Adrenal gland (tissue), 19 donors: ENCODE measurements at places on chromosomes 4 and X. TPM values are rescaled to one million over a fixed set of nuclear protein-coding genes. Genes with fewer than 3 reads are reported as not detected.

DNA sequence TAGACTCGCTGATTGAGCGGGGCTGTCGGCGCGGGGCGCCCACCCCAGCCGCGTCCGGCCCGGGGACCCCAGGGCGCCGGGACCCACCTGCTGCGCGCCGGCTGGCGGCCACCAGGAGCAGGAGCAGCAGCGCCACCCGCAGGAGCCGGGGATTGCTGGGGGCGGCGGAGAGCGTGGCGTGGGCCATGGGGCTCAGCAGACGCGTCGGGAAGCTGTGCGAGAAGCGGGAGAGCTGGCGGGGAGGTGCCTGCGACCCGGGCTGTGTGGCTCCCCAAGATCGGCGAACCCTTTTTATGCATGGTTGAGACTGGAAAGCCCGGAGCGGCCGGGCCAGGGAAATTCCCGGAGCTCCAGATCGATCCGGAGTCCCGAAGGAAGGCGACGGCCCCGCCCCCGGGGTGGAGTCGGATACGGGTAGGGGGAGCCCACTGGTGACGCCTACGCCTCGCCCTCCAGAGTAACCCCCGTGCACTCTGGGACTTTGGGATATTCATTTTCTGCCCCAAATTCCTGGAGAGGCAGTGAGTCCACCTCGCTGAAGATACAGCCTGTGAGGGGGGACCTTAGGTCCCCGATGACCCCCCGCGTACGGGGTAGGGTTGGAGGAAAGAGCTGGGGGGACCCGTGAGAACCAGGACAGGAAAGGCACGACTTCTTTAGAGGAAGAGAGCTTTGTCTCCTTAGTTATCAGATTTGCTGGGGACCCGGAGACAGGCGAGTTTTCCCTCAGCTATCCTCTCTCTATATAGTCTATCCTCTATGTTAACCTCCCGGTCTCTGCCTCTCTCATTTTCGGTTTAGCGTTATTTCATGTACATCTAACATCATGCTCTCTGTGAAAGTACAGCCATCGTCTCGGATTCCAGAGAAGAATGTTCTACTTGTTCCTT is at the start of gene CXCL3:
Gene CXCL3 (minus strand): TSS at position 265 of the 890 bp plus-strand sequence. CDS start 78 bp downstream, at position 187.
- peak; percentile 59 for DNase-seq
- no peaks in the 10 kb centered on the region for H3K27me3 ChIP-seq
- no peaks in the 10 kb centered on the region for H3K4me1 ChIP-seq

Gene TMSB15C
- 0.42 TPM for total RNA-seq

DNA sequence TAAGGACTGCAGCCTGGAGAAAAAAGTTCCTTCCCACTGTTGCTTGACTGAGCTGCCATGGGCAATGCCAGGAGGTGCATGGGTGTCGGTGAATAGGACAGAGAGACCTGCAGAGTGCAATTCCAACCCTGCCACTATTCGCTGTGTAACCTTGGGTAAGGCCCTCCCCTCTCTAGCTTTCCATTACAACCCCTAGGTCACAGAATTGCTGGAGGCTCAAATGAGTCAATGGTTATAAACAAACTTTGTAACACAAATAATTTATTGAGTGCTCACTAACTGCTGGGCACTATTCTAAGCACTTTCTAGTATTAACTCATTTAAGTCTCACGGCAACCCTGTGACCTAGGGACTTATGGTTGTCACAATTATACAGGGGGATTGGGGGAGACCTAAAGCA is 37.8 kb downstream of the PJA1 start:
- peaks cover 38% of the 10 kb centered on the region for H3K27me3 ChIP-seq
- no peak overlapping the region for H3K4me3 ChIP-seq
- DNase-seq = no peak
- no peaks in the 10 kb centered on the region for H3K36me3 ChIP-seq

DNA sequence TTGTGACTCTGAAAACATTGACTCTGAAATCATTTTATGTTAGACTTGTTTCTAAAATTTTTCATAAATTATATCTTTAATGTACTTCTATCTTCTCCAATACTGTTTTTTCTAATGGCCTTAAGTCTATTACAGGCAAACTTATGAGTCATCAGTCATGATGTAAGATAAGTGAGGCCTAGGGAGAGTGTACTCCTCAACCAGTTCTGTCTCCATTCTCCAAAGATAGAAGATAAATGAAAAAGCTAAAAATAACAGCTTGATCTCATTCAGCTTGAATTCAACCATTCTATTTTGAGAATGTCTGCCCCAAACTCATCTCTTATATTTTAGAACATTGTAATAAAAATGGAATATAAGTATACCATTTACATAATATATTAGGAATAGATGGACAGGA is 34.5 kb downstream of the STBD1 start:
- H3K27ac ChIP-seq = no peak overlapping the region
- H3K4me3 ChIP-seq = no peak overlapping the region
- peaks cover 10% of the 10 kb centered on the region for H3K4me1 ChIP-seq
- H3K36me3 ChIP-seq = no peaks in the 10 kb centered on the region

Gene FMR1NB
- total RNA-seq = not detected

- H3K4me3 ChIP-seq = no peak overlapping the region
- H3K4me1 ChIP-seq = no peaks in the 10 kb centered on the region
- H3K27ac ChIP-seq = no peak overlapping the region
- peaks cover 8% of the 10 kb centered on the region for H3K36me3 ChIP-seq
Observed at GRCh38 chr4:1928356-1929239, 57.4 kb downstream of the NSD2 start.

GRCh38 chrX:23884427-23885024 is 23.2 kb downstream of the APOO start:
- DNase-seq = no peak
- H3K36me3 ChIP-seq = no peaks in the 10 kb centered on the region

Gene TRIM61
- total RNA-seq = 1.3 TPM

- no peaks in the 10 kb centered on the region for H3K27me3 ChIP-seq
- H3K27ac ChIP-seq = no peak overlapping the region
- H3K36me3 ChIP-seq = no peaks in the 10 kb centered on the region
- no peak for DNase-seq
Observed at GRCh38 chr4:14180983-14181601, 553.6 kb upstream of the BOD1L1 start.

GRCh38 chrX:17591741-17592110 is 145.6 kb upstream of the SCML1 start:
- H3K4me3 ChIP-seq = no peak overlapping the region
- H3K27me3 ChIP-seq = no peaks in the 10 kb centered on the region
- DNase-seq = peak; percentile 29
- H3K4me1 ChIP-seq = peaks cover 7% of the 10 kb centered on the region

DNA sequence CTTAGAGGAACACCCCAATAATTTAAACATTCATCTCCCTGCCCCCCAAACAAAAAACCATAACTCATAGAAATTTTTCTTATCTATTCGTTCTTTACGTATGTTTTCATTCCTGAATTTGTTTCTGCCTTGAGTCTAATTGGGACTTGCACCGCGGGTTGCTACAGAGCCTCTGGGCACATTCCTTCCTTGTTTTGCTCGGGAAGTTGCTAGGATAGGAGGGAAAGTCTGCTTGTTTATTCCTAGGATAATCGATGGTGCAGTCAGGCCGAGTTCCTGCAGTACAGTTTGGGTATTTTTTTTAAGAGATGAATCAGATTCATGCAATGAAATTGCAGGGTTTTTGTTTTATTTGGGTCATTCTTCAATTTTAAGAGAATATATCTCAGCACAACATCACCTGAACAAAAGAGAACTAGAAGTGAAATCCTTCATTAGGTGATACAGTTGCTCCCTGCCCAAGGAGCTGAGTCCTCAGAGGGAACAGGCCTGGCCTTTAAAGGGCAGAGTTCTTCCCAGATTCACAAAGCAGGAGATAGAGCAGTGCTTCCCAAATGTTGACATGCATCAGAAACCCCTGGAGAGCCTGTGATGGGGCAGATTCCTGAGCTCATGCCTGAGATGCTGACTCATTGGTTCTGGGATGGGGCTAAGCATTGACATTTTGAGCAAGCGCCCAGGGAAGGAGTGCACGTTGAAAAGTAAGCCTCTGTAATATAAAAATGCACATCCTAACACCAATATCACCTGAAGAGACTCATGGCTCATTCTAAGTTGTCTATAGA is 114.9 kb upstream of the FAM9B start:
- H3K4me1 ChIP-seq = no peaks in the 10 kb centered on the region
- H3K27ac ChIP-seq = no peak overlapping the region
- no peaks in the 10 kb centered on the region for H3K27me3 ChIP-seq
- H3K4me3 ChIP-seq = no peak overlapping the region
- H3K36me3 ChIP-seq = no peaks in the 10 kb centered on the region
- no peak for DNase-seq

GRCh38 chrX:135890087-135890585 is 3.1 kb downstream of the CT45A10 start:
- no peaks in the 10 kb centered on the region for H3K36me3 ChIP-seq
- H3K4me1 ChIP-seq = no peaks in the 10 kb centered on the region
- no peak overlapping the region for H3K27ac ChIP-seq
- H3K27me3 ChIP-seq = peaks cover 5% of the 10 kb centered on the region
- no peak overlapping the region for H3K4me3 ChIP-seq

Gene MAGEA2B
- not detected for total RNA-seq

Gene RAP2C
- 26.7 TPM for total RNA-seq

- no peaks in the 10 kb centered on the region for H3K4me1 ChIP-seq
- DNase-seq = no peak
- H3K4me3 ChIP-seq = no peak overlapping the region
Observed at GRCh38 chr4:161762796-161763195, 401.0 kb downstream of the FSTL5 start.

DNA sequence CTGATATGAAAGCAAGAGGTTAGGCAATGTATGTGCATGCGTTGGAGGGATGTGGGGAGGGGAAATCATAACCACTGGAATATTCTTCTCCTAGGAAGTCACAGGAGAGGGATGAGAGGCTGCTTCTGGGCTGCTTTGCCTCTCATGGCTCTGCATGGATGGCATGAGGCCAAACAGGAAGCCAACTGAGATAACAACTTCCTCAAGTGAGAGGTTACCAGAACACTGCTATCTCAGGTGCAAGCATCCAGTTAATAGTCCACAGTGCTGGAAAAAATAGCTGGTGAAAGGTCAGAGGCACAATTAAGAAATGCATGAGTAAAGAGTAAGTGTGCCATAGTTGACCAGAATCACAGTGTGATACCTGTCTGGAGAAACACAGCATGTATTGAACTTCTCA is 113.3 kb downstream of the ELOVL6 start:
- no peak overlapping the region for H3K4me3 ChIP-seq
- no peaks in the 10 kb centered on the region for H3K36me3 ChIP-seq
- H3K27ac ChIP-seq = no peak overlapping the region
- H3K27me3 ChIP-seq = no peaks in the 10 kb centered on the region
- no peak for DNase-seq

DNA sequence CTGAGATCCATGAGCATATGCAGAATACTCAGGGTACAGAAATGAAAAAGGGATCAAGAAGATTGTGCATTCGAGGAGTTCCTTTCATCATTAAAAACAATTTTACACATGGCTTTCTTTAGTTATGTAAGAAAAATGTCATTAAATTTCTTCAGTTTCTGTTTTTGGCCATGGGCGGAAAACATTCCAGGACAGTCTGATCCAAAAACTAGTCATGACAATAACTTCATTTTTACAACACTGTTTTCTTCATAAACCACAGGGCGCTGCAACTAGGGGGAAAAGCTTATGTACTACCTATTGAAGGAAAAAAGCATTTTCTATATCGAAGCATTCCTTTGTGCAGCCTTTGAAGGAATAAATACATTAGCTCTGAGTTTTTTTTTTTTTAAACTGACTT is 28.2 kb downstream of the IL13RA1 start:
- no peak overlapping the region for H3K4me3 ChIP-seq
- DNase-seq = no peak
- no peaks in the 10 kb centered on the region for H3K36me3 ChIP-seq
- no peaks in the 10 kb centered on the region for H3K27me3 ChIP-seq
- no peaks in the 10 kb centered on the region for H3K4me1 ChIP-seq

GRCh38 chr4:138063581-138063980 is 178.6 kb downstream of the SLC7A11 start:
- no peaks in the 10 kb centered on the region for H3K27me3 ChIP-seq
- DNase-seq = no peak
- H3K4me1 ChIP-seq = no peaks in the 10 kb centered on the region
- no peak overlapping the region for H3K4me3 ChIP-seq
- no peak overlapping the region for H3K27ac ChIP-seq

DNA sequence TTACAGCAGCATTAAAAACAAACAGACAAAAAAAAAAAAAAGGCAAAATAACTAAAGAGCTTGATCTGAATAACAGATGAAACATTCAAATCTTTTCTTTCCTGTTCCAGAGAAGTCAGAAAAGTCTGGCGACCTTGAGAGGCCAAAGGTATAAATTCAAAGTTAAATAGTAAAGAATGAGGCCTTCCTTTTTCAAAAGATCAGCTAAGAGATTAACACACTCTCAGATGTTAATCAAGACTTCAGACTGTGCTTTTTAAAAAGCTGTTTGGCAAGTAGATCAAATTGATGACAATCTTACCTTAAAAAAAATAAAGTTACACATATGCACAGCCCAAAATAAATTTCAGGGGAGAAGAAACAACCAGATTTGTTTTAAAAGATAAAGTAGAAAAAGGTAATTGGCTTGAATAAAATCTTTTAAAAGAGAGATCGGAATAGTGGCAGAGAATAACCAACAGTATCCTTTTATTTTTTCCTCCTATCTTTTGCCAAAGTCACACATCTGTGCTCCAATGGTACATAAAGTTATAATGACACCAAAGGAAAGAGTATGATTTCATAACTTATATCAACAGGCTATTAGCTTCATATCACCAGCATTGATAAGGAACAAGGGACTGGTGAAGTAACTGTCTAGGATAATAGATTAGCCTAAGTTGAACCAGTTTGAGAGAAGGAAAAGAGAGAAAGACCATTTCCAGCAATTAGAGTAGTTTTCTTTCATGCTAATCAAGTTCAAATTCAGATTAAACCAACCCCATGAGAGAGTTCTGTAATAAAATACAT is 70.4 kb downstream of the METTL14 start:
- DNase-seq = no peak
- H3K27ac ChIP-seq = peak overlapping the region; percentile 46
- H3K27me3 ChIP-seq = no peaks in the 10 kb centered on the region
- H3K4me3 ChIP-seq = no peak overlapping the region
- peaks cover 49% of the 10 kb centered on the region for H3K4me1 ChIP-seq
- H3K36me3 ChIP-seq = no peaks in the 10 kb centered on the region

Gene CFAP47
- not detected for total RNA-seq

Gene TAF1
- 29.6 TPM for total RNA-seq

Gene TIMM8A
- 14.9 TPM for total RNA-seq

DNA sequence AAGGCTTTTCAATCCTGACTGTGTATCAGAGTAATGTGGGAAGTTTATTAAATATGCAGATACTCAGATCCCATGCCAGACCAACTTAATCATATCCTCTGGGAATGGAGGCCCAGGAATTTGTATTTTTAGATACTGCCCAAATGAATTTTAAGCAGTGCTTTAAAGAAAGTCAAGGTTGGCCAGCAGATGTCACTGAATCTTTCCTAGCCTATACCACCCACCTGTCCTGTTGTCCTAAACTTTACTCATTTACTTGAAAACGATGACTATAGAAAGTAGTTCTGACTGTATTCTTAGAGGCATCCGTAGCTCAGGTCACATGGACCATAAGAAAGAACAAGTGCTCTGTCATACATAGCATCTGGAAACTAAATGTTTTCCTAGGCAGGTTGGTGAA is 79.9 kb downstream of the AMOT start:
- DNase-seq = no peak
- H3K27ac ChIP-seq = no peak overlapping the region
- no peak overlapping the region for H3K4me3 ChIP-seq
- no peaks in the 10 kb centered on the region for H3K36me3 ChIP-seq
- peaks cover 21% of the 10 kb centered on the region for H3K27me3 ChIP-seq
- H3K4me1 ChIP-seq = no peaks in the 10 kb centered on the region
